Pulmonary artery endothelial cell (primary cell): ENCODE measurements at places on chromosomes 5 and 9. TPM values are rescaled to one million over a fixed set of nuclear protein-coding genes. Genes with fewer than 3 reads are reported as not detected.

The MLANA gene
- total RNA-seq, result not detected in 2 replicates

The COL15A1 gene
- not detected in 2 replicates for total RNA-seq

The TMEM215 gene
- under 0.01 and 0.18 TPM in 2 replicates for total RNA-seq

The BHMT2 gene
- 0.13 and 2.5 TPM in 2 replicates for total RNA-seq

The PDZD2 gene
- total RNA-seq, result 0.74 and 1.6 TPM in 2 replicates

The MINAR2 gene
- total RNA-seq, result not detected in 2 replicates

The SEMA5A gene
- 0.04 and 0.40 TPM in 2 replicates for total RNA-seq

The FAM170A gene
- not detected in 2 replicates for total RNA-seq

The TCF7 gene
- total RNA-seq, result 0.07 and 0.26 TPM in 2 replicates

The OR1J2 gene
- not detected in 2 replicates for total RNA-seq

The UNC5A gene
- 0.42 and 1.6 TPM in 2 replicates for total RNA-seq

The SURF4 gene
- total RNA-seq, result 525 and 553 TPM in 2 replicates

The SVEP1 gene
- 0.20 and 0.46 TPM in 2 replicates for total RNA-seq

The IFNK gene
- not detected in 2 replicates for total RNA-seq

The SH3TC2 gene
- 2.5 and 5.5 TPM in 2 replicates for total RNA-seq

The GLRA1 gene
- total RNA-seq, result not detected in 2 replicates

The ARID3C gene
- 0.07 and 0.13 TPM in 2 replicates for total RNA-seq

The CCDC187 gene
- not detected in 2 replicates for total RNA-seq

The OR1J1 gene
- total RNA-seq, result not detected in 2 replicates

The SIGMAR1 gene
- total RNA-seq, result 59.9 and 66.2 TPM in 2 replicates

The MED22 gene
- 17.7 and 18.4 TPM in 2 replicates for total RNA-seq

The ANKHD1 gene
- 59.8 and 89.8 TPM in 2 replicates for total RNA-seq

The SPATA31A3 gene
- not detected in 2 replicates for total RNA-seq

The MROH2B gene
- 0.04 TPM in 1 of 2 replicates, not detected in the other for total RNA-seq

The PIP5KL1 gene
- total RNA-seq, result 0.21 and 0.79 TPM in 2 replicates

The ASTN2 gene
- 2.1 and 2.5 TPM in 2 replicates for total RNA-seq

The TRIM52 gene
- total RNA-seq, result 4.2 and 8.0 TPM in 2 replicates

The C9orf85 gene
- total RNA-seq, result 8.8 and 11.3 TPM in 2 replicates

The ARHGEF39 gene
- 0.86 and 2.0 TPM in 2 replicates for total RNA-seq

The SOWAHA gene
- not detected in 2 replicates for total RNA-seq

The STKLD1 gene
- 0.46 and 0.81 TPM in 2 replicates for total RNA-seq

The REXO4 gene
- 20.1 and 26.8 TPM in 2 replicates for total RNA-seq

The ADGRV1 gene
- total RNA-seq, result 0.04 and 0.20 TPM in 2 replicates

The TLX3 gene
- total RNA-seq, result not detected in 2 replicates

The LCN9 gene
- not detected in 2 replicates for total RNA-seq

The PCDHB5 gene
- total RNA-seq, result 0.39 and 0.53 TPM in 2 replicates

The GBGT1 gene
- total RNA-seq, result 17.3 and 21.5 TPM in 2 replicates

The CCIN gene
- 1.2 and 2.3 TPM in 2 replicates for total RNA-seq

The RUSC2 gene
- 16.7 and 21.3 TPM in 2 replicates for total RNA-seq

The PCDHB6 gene
- 0.04 and 0.07 TPM in 2 replicates for total RNA-seq

The GPRIN1 gene
- 6.0 and 7.5 TPM in 2 replicates for total RNA-seq

The PLAC8L1 gene
- not detected in 2 replicates for total RNA-seq
